SK-N-DZ (cell line): ENCODE measurements at places on chromosomes 6 and 20.

- no peak for DNase-seq
Measured at GRCh38 chr20:3223651-3223993, 14.3 kb downstream of the ITPA start.

GRCh38 chr6:110826236-110827129 lies 11.2 kb upstream of the CDK19 start:
- DNase-seq = no peak

DNA sequence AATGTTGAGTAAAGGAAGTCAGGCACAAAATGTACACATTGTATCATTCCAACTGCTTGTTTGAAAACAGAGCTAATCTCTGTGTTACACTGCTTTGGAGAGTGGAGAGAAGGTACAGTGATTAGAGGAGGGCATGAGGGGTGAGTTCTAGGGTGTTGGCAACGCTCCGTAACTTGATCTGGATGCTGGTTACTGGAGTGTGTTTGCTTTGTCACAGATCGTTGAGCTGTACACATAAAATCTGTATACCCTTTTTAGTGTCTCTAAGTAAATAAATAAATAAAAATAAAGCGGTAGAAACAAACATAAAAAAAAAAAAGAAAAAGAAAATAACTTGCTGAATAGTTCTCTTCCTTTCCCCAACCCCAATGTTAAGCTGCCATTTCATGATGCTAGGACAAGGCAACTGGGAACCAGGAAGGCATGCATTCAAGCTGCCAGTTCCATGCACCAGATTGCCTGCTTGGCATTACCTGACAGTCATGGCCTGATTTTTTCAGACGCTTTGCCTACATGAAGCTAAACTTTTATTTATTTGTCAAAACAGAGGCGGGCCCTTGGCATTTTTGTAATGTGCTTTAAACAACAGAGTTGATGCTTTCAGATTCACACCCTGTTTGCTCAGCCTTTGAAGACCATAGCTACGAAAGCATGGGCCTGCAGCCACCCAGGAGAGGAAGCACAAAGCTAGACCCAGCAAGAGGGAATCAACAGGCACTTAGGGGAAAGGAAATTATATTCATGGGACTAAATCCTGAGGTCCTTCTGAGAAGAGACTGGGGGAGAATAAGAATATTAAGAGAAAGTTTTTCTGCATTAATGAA lies 21.2 kb downstream of the TNFRSF21 start:
- no peak for DNase-seq

- DNase-seq = no peak
Measured at GRCh38 chr6:47932575-47932974, 150.7 kb downstream of the OPN5 start.

DNA sequence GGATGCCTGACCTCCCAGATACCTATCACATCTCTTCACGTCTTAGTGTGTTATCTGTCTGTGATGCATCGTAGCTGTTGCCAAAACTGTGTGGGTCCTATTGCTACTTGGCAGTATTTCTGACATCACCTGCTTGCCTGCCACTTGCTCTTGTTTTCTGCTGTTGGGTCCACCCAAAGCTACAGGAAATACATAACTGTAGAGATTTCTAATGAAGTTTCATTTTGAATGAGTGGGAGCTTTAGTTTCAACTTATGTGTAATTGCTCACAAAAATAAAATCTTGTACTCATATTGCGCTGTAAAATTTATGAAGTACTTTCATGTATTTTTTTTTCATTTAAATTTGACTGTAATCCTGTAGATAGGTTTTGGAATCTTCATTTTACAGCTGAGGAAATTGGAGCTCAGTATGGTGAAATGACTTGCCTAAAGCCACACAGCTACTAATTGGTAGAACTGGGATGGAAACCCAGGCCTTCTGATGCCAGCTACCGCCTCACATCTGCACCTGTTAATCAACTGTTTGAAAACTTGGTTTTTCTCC lies 113.6 kb upstream of the MAN1A1 start:
- DNase-seq = no peak

- DNase-seq = no peak
Measured at GRCh38 chr20:15176929-15177328, 839.5 kb upstream of the FLRT3 start.

DNA sequence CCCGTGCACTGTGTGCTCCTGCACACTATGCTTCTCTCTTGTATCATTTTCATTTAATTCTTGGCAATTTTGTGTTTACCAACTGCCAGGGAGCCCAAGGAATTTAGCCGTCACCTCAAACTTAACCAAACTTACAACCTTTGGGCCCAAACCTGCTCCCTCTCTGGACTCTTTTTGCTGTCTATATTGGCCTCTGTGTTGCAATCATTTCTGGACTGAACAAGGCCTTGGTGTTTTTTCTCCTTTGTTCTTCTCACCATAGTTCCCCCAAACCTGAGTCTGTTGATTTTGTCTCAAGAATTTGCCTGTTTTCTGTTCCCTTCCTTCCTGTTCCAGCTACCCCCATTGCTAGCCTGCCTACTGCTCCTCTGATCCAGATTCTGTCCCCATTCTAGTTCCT lies 19.2 kb downstream of the DCBLD1 start:
- DNase-seq = no peak

- no peak for DNase-seq
Measured at GRCh38 chr6:155648301-155648700, 192.7 kb upstream of the NOX3 start.

DNA sequence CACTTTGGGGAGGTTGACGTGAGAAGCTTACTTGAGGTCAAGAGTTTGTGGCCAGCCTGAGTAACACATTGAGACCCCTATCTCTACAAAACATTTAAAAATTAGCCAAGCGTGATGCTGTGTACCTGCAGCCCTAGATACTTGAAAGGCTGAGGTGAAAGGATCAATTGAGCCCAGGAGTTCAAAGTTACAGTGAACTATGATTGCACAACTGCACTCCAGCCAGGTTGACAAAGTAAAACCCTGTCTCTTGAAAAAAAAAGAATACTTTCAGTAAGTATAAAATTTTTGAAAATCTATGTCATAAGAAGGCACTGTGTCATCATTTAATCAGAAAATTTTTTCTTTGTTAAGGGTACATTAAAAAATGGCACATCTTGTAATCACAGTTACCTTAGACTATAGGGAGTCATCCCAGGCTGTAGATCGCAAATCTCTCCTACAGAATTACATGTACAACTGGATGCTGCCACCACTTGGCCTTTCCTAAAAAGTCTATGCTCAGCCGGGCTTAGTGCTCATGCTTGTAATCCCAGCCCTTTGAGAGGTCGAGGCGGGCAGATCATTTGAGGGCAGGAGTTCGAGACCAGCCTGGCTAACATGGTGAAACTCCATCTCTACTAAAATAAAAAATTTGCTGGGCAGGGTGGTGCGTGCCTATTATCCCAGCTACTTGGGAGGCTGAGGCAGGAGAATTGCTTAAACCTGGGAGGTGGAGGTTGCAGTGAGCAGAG lies 17.0 kb upstream of the MRS2 start:
- DNase-seq = no peak

DNA sequence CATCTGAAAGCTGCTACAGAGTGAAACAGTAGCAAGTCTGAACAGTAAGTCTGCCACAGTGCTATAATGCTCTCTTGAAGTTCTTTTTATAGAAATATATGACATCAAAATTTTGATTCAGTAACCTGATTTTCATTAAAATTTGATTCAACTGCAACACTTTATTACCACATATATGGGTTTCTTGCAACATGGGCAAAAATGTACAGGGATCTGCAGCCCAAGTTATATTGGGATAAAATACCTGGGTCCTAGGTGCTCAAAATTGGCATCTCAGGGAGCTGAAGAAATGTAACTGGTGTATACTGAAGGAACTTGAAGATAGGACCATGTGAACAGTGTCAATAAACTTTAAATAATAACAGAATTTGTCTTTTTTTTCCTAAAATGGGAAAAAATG lies 10.8 kb downstream of the ROMO1 start:
- DNase-seq = no peak

GRCh38 chr6:10460096-10460495 lies 45.2 kb upstream of the TFAP2A start:
- DNase-seq = no peak
